ENCODE measurements at places on chromosomes 5 and 9. TPM values are rescaled to one million over a fixed set of nuclear protein-coding genes. Genes with fewer than 3 reads are reported as not detected.

MORN5 gene
- total RNA-seq = not detected

ZDHHC11 gene
- 8.9 TPM for total RNA-seq

ROR2 gene
- total RNA-seq = 0.10 TPM

AQP7 gene
- not detected for total RNA-seq

PCDHGB6 gene
- 0.62 TPM for total RNA-seq

RANBP6 gene
- total RNA-seq = 14.5 TPM

SERF1A gene
- 7.8 TPM for total RNA-seq

VAV2 gene
- total RNA-seq = 6.6 TPM

PHF24 gene
- total RNA-seq = not detected

SLC6A18 gene
- total RNA-seq = not detected

RNF183 gene
- not detected for total RNA-seq

CYLC2 gene
- not detected for total RNA-seq

GRIN3A gene
- total RNA-seq = not detected

MATR3 gene
- 344 TPM for total RNA-seq

PCDHB13 gene
- total RNA-seq = 2.2 TPM

JAK2 gene
- 4.5 TPM for total RNA-seq

ABITRAM gene
- total RNA-seq = 18.0 TPM

IL4 gene
- not detected for total RNA-seq
